ENCODE measurements at places on chromosomes 6 and 20. TPM values are rescaled to one million over a fixed set of nuclear protein-coding genes. Genes with fewer than 3 reads are reported as not detected.

SLCO4A1 gene
- total RNA-seq = 0.53 TPM

SLC26A8 gene
- 0.26 TPM for total RNA-seq

GPR6 gene
- not detected for total RNA-seq

TRDN gene
- not detected for total RNA-seq

SALL4 gene
- total RNA-seq = 0.12 TPM

MLIP gene
- total RNA-seq = 0.19 TPM

KCNQ2 gene
- not detected for total RNA-seq

PPP1R3G gene
- total RNA-seq = 1.2 TPM

DDX43 gene
- 0.68 TPM for total RNA-seq

LY6G5C gene
- 0.40 TPM for total RNA-seq

CPXM1 gene
- under 0.01 TPM for total RNA-seq

ASIP gene
- not detected for total RNA-seq

GSTA2 gene
- total RNA-seq = not detected

E2F1 gene
- total RNA-seq = 14.1 TPM

TASP1 gene
- 8.3 TPM for total RNA-seq

WFDC6 gene
- not detected for total RNA-seq

FNDC1 gene
- total RNA-seq = under 0.01 TPM

METTL24 gene
- total RNA-seq = 2.1 TPM

RFX6 gene
- total RNA-seq = not detected

RNF144B gene
- 2.1 TPM for total RNA-seq

OOEP gene
- not detected for total RNA-seq

STMND1 gene
- total RNA-seq = not detected

HELZ2 gene
- total RNA-seq = 32.0 TPM

ARMC2 gene
- total RNA-seq = 1.9 TPM

GPLD1 gene
- total RNA-seq = 0.92 TPM

PRR3 gene
- 4.7 TPM for total RNA-seq

CD93 gene
- total RNA-seq = 13.4 TPM

NKX2-2 gene
- not detected for total RNA-seq

BPIFA3 gene
- total RNA-seq = not detected

C6orf58 gene
- total RNA-seq = not detected

BCAS1 gene
- total RNA-seq = not detected

ELOVL4 gene
- 2.8 TPM for total RNA-seq

MAS1L gene
- total RNA-seq = not detected
